ENCODE measurements at places on chromosomes 16 and 17.
A peak's percentile ranks its signal among the peaks of the same experiment; 100 is the strongest.

DNA sequence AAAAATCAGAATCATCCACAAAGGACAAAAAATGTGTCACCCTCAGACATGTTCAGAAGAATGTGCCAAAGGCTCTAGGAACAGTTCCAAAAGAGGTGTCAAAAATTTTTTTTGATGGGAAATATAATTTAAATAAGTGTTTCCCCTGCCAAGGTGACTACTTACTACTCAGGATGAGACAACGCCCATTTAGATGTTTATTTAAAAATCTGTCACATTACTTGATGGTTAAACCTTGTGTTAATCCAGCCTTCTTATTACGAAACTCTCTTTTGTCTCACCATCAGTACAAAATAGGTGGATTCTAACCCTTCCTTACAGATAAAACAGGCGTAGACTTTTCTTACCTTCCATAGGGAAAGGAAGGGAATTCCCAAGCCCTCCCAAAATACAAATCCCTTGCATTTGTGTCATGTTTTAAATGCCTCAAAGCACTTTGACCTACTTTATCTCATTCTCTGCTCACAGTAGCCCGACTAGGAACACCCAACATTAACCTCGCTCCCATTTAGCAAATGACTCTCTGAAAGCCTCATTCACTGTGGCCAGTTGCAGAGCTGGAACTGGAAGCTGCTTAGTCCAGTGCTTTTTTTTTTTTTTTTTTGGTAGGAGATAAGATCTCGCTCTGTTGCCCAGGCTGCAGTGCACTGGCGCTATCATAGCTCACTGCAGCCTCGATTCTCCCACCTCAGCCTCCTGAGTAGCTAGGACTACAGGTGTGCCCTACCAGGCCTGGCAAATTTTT, 5.8 kb upstream of the GNA13 start:
- H3K4me3 ChIP-seq = no peak overlapping the region
- no peaks in the 10 kb centered on the region for H3K36me3 ChIP-seq
- no peaks in the 10 kb centered on the region for H3K27me3 ChIP-seq
- peak; percentile 28 for DNase-seq

DNA sequence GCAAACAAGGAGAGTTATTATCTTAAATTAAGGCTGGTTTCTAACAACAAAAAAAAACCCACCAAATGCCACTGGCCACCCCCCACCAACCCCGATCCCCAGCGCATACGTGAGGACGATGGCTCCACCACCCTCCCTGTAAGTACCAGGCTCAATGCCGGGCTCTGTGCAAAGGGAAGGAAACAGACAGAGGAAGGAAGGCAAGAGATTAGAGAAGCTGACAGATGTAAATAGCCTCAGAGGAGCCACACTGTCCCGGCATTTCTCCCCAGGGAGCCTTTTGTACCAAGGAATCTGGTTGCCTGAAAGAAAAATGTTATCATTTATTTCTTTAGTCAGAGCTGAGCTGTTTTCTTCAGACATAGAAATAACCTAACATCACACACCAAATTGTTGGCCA, 13.1 kb downstream of the SOST start:
- H3K36me3 ChIP-seq = no peaks in the 10 kb centered on the region
- H3K4me1 ChIP-seq = no peaks in the 10 kb centered on the region
- H3K27ac ChIP-seq = no peak overlapping the region
- no peak for DNase-seq
- no peaks in the 10 kb centered on the region for H3K27me3 ChIP-seq

GRCh38 chr17:14080847-14081251, 11.5 kb downstream of the COX10 start:
- H3K27me3 ChIP-seq = no peaks in the 10 kb centered on the region
- H3K36me3 ChIP-seq = peaks cover 2% of the 10 kb centered on the region
- H3K27ac ChIP-seq = no peak overlapping the region
- H3K4me3 ChIP-seq = no peak overlapping the region
- no peaks in the 10 kb centered on the region for H3K4me1 ChIP-seq

DNA sequence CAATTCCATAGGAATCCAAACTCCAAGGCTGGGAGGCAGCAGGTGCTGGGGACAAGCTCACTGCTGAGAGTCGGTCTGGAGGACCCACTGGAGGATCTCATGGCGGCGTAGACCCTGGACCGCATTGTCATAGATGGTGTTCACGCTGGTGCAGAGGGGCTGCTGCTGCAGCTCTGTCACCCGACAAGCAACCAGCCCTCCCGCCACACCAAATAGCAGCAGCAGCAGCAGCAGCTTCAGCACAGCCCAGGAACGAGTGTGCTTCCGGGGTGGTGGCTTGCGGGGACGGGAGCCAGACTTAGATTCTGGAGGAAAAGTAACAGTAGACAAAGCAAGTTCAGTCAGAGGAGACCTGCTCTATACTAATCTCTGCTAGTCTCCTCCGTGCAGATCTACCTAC, 9.9 kb downstream of the EME1 start:
- no peak overlapping the region for H3K4me3 ChIP-seq
- no peaks in the 10 kb centered on the region for H3K27me3 ChIP-seq
- peaks cover 49% of the 10 kb centered on the region for H3K36me3 ChIP-seq
- DNase-seq = no peak
- H3K27ac ChIP-seq = no peak overlapping the region

GRCh38 chr17:18928628-18929125, 23.3 kb upstream of the SLC5A10 start:
- H3K27ac ChIP-seq = no peak overlapping the region
- no peaks in the 10 kb centered on the region for H3K27me3 ChIP-seq
- no peak for DNase-seq
- no peak overlapping the region for H3K4me3 ChIP-seq

DNA sequence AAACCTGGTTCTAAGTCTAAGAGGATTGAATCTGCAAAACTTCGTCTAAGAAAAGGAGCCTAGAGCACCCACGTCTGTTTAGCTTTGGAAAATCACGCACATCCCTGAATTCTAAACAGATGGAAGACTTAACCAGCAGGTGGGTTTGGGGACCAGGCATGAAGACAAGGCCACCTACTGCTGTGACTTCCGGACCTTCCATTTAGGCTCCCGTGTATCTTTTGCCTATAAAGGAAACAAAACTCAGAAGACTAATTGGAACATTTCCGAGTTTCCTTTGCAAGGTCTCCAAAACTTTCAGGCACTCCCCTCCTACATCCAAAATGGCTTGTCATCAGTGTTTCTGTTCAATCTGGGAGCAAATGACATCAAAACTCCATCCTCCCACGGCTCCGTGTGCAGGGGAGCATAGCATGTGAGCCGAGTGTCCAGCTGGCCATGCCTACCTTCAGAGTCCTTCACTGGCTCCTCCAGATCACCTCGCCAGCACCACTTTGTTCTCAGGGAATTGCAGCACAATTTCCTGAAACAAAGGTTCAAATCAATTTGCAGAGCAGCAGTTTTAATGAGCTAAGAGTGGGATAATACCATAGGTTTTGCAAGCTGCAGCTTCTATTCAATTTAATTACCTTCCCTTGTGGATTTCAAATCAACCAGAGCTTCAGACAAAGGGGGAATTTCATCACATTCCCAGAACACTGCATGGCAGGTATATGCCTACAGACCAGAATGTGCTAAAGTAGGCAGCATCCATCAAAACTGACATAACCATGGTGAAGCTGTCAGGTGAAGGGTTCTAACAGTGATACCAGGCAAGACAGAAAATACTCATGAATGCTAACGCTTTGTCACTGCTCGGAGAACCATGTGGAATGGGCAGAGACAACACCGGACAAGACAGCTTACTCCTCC, 23.5 kb downstream of the CACNG1 start:
- peaks cover 5% of the 10 kb centered on the region for H3K4me1 ChIP-seq
- no peaks in the 10 kb centered on the region for H3K27me3 ChIP-seq
- H3K27ac ChIP-seq = no peak overlapping the region
- H3K36me3 ChIP-seq = no peaks in the 10 kb centered on the region

- H3K27me3 ChIP-seq = no peaks in the 10 kb centered on the region
- no peak for DNase-seq
- peaks cover 55% of the 10 kb centered on the region for H3K4me1 ChIP-seq
- H3K4me3 ChIP-seq = no peak overlapping the region
- peak overlapping the region; percentile 25 for H3K27ac ChIP-seq
- no peaks in the 10 kb centered on the region for H3K36me3 ChIP-seq
Observed at GRCh38 chr17:82893779-82894178, 54.0 kb upstream of the ZNF750 start.

DNA sequence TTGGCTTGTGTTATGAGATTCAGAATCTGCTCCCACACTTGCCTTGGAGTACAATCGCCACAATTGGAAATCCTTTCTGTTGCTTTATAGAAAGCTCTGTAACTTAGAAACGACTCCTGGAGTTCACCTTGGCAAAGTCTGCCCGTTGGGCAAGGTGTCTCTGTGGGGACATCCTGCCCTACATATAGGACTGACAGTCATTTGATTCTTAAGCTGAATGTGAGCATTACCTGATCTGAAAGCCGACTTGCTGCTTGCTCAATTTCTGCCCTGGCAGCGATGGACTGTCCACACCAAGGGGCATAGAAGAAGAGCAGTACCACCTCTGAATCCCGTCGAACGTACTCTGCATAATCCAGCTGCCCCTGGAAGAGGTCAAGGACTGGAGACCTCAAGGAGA, 6.9 kb downstream of the TXNDC11 start:
- H3K27me3 ChIP-seq = no peaks in the 10 kb centered on the region
- no peak for DNase-seq
- H3K27ac ChIP-seq = no peak overlapping the region
- H3K36me3 ChIP-seq = no peaks in the 10 kb centered on the region
- H3K4me1 ChIP-seq = peaks cover 92% of the 10 kb centered on the region
- no peak overlapping the region for H3K4me3 ChIP-seq

- no peak overlapping the region for H3K4me3 ChIP-seq
- no peak overlapping the region for H3K27ac ChIP-seq
- H3K27me3 ChIP-seq = no peaks in the 10 kb centered on the region
- DNase-seq = no peak
- H3K36me3 ChIP-seq = no peaks in the 10 kb centered on the region
Observed at GRCh38 chr16:5064915-5065314, 841 bp downstream of the C16orf89 start.

DNA sequence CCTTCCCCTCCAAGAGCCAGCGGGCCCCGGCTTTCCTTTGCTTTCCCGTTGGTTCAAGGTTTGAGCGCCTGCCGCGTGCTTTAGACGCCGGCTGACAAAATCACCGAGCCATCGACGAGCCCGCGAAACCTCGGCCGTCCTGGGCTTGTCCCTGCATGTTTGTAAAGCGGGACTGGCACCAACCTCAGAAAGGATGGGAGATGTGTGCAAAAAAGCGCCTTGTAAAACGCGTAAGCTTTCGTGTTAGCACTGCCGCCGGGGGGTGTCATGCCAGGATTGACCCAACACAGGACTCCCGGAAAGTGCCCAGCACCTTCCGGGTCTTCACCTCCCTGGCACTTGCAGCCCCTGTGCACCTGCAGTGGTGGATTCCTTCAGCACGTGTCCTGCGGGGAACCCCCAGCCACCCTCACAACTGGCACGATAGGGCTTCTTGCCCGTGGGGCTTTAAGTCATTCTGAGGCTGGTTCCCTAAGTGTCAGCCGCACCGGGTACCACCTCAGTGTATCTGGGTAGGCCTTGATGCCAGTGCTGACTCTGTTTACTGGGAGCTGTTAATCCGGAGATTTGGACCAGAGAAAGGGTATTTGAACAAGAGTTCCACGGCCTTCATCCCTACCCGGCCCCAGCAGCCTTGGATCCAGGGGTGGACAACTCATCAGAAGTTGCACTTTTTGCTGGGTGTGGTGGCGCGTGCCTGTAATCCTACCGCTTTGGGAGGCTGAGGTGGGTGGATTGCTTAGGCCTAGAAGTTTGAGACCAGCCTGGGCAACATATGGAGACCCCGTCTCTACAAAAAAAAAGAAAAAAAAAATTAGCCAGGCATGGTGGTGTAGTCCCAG, 817 bp downstream of the NDUFAF8 start:
- peak overlapping the region; percentile 87 for H3K4me3 ChIP-seq
- peak overlapping the region; percentile 86 for H3K27ac ChIP-seq
- H3K27me3 ChIP-seq = no peaks in the 10 kb centered on the region

DNA sequence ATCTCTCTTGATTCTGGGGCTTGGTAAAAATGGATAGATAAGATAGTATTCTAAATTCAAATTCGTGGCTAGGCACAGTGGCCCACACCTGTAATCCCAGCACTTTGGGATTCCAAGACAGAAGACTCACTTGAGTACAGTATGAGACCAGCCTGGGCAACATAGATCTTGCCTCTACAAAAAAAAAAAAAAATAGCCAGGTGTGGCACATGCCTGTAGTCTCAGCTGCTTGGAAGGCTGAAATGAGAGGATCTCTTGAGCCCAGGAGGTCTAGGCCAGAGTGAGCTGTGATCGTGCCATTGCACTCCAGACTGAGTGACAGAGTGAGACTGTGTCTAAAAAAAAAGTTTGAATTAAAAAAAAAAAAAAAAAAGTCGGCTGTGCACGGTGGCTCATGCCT, 9.3 kb downstream of the PDP2 start:
- H3K27ac ChIP-seq = no peak overlapping the region
- no peak overlapping the region for H3K4me3 ChIP-seq
- DNase-seq = no peak
- no peaks in the 10 kb centered on the region for H3K4me1 ChIP-seq

- H3K4me3 ChIP-seq = peak overlapping the region; percentile 93
- no peaks in the 10 kb centered on the region for H3K27me3 ChIP-seq
- H3K27ac ChIP-seq = peak overlapping the region; percentile 94
- peak; percentile 52 for DNase-seq
Observed at GRCh38 chr17:29929006-29929532, 959 bp downstream of the SSH2 start.

- H3K4me3 ChIP-seq = no peak overlapping the region
- DNase-seq = no peak
- H3K36me3 ChIP-seq = no peaks in the 10 kb centered on the region
- H3K27ac ChIP-seq = no peak overlapping the region
Observed at GRCh38 chr16:85550953-85551924, 61.9 kb upstream of the GSE1 start.

DNA sequence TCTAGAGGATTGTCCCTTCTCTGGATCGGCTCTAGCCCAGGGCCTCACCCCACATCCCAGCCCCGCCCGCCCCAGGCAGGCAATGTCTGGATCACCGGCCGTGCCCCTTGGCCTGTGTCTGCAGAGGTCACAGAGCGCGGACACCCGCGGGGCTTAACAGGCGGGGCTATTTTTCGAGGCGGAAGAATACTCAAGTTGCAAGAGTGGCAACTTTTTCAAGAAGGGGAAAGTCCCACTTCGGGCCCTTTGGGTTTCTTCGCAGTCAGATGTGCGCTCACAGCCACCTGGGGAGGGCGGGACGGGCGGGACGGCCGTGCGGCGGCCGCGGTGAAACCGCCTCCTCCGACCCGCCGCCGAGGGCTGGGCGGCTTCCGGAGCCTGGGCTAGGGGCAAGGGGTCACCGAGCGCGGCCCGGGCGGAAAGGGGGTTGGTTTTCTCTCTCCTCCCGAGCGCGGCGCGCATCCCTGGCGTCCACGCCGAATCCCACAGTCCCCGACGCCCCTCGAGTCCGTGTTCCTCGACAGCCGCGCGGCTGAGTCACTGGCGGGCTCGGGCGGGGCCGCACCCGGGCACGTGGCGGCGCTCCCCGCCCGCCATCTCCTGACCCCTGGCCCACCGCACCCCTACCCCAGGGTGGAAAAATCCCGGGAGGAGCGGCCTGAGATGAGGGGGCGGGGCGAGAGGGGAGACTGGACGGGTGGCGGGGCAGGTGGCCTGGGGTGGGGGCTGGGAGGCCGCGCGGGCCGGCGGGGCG, 1.2 kb upstream of the PFN1 start:
- H3K4me3 ChIP-seq = peak overlapping the region; percentile 61
- peak; percentile 78 for DNase-seq
- no peaks in the 10 kb centered on the region for H3K36me3 ChIP-seq
- peaks cover 34% of the 10 kb centered on the region for H3K4me1 ChIP-seq

GRCh38 chr16:73191660-73192046, 143.7 kb upstream of the ZFHX3 start:
- DNase-seq = no peak
- no peak overlapping the region for H3K4me3 ChIP-seq
- no peaks in the 10 kb centered on the region for H3K27me3 ChIP-seq
- no peak overlapping the region for H3K27ac ChIP-seq
- no peaks in the 10 kb centered on the region for H3K36me3 ChIP-seq

Measured in body of pancreas (tissue), 4 donors.